H1 (cell line): ENCODE measurements at places on chromosomes 6 and 20. TPM values are rescaled to one million over a fixed set of nuclear protein-coding genes. Genes with fewer than 3 reads are reported as not detected.

The ZBP1 gene
- not detected in 2 replicates for total RNA-seq

GRCh38 chr6:43972913-43973300 lies 154.3 kb downstream of the MRPL14 start:
- no peak for DNase-seq

DNA sequence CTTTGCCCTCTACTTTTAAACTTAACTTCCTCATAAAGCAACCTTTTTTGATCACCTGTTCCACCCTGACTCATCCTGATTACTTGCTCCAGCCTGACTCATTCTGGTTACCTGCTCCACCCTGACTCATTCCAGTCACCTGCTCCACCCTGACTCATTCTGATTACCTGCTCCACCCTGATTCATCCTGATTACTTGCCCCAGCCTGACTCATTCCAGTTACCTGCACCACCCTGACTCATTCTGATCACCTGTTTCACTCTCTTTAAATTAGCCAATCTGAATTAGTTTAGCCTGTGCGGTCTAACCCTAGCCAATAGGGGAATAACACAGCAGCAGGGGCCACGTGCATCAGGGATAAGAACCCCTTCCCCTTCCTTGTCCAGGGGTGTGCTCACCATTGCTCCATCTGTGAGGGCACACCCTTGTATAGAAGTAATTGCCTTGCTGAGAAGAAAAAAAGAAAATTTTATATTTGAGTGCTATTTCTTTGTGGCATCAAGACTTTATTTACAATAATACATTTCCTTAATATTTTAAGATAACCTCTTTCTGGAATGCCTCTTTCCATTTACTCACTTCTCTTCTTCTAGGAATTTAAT lies 17.9 kb downstream of the HLA-G start:
- no peak for DNase-seq

The FGD2 gene
- total RNA-seq, result 0.19 and 0.32 TPM in 2 replicates

- DNase-seq, result no peak
Measured at GRCh38 chr6:44008821-44009370, 118.4 kb downstream of the MRPL14 start.

GRCh38 chr20:4829514-4830215 lies 108.0 kb downstream of the PRND start:
- DNase-seq, result no peak

DNA sequence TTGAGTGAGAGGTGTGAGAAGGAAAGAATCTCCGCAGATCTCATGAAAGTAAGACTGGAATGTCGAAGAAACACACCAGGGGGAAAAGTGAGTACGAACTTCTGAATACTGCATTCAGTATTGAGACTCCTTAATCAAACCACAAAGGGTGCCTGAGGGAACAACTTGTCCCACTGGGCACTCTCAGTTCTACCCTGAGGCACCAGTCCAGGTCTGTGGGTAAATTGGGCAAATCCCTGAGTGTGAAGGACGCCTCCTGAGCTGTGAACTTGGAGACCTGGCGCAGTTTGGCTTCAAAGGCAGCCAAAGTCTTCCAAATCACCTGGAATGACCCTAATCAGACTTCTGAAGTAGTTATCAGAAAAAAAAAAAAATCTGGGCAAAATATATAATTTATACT lies 329.7 kb downstream of the BTBD9 start:
- DNase-seq, result no peak

DNA sequence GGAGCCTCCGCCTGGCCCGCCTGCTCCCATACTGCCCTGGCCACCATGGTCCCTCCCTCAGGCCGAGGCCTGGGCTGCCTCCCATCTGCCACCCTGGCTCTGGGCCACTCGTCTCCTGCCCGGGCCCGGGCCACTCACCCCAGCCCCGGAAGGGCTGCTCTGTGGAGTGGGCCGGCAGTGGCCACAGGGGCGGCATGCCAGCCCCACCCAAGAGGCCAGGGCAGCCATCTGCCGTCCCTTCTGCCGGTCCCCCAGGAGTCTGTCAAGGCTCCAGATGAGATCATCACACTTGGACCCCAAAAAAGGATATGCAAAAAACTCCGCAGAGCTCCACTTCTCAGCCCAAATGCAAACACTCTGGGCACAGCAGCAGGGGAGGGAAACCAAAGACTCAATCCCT lies 23.8 kb upstream of the TLDC2 start:
- no peak for DNase-seq

The RNF182 gene
- total RNA-seq, result 10.7 and 13.0 TPM in 2 replicates

The PPT2 gene
- 24.1 and 27.9 TPM in 2 replicates for total RNA-seq
